ENCODE measurements at places on chromosomes 11 and 22.

DNA sequence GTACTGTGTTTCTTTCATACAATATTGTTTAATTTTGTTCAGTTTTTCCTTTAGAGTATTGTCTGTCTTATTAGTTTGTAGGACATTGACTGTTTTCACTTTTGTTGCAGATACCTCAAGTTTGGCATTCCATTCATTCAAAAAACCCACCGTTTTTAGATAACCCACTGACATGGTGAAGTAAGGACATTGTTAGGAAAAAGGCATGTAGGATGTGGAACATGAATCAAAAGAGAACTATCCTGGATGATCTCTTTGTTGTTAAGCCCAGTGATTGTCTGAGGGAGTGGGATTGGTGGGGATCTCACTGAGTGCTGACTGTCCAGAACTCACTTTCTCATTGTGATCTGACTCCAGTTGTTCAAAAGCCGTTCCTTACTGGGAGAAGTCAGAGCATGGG is 119.3 kb downstream of the TEAD1 start:
- DNase-seq = no peak

DNA sequence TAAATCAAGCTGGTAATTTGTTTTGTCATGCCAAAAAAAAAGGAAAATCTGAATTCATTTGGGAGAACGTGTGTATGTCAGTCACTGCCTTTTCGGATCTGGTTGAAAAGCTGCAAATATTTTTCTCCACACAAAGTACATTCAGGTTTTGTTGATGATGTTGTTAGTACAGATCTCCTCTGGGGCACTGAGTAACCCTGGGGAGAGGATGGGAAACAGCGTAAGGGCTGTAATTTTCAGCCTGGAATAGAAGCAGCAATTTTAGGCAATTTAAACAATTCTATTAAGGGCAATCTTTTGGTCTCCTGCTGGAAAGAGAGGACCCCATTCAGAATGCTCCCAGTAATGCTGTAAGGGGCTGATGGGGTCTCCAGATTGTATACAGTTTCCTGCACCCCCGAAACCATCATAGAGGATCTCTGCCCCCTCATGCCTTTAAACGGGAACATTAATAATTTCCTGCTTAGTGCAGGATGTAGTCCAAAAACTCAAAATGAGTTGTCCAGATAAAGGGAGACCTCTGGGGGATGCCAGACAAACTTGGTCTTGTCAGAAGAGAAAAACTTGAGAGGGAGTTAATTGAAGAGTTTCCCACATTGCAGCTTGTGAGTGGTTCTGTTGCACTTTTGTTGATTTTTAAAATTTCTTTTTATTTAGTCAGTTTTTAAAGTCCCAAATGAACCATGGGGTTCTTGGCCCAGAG is 132.3 kb downstream of the COMMD9 start:
- DNase-seq = no peak

DNA sequence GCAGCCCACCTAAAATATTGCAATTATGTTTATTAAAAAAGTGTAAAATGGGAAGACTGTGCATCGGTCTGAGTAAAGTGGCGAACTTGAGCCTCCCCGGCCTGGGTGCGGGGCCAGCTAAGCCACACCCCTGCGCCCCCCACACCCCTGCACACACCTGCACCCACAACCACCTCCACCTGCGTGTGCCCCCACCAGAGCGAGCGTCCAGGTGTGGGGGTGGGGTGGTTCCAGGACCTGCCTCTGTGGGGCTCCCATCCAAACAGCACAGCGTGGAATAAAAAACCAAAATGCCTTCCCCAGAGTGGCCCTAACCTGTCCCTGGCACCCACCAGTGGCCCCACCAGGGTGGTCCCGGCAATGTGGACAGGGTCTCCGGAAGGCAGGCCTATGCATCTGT is 30.1 kb upstream of the CARS1 start:
- DNase-seq = no peak

- no peak for DNase-seq
Measured at GRCh38 chr11:19276859-19277808, 36.4 kb upstream of the E2F8 start.

- DNase-seq = no peak
Measured at GRCh38 chr22:38491707-38492348, 14.3 kb downstream of the DDX17 start.

GRCh38 chr22:28105413-28105812 is 186.4 kb upstream of the PITPNB start:
- no peak for DNase-seq

- no peak for DNase-seq
Measured at GRCh38 chr11:27754035-27755017, 54.1 kb upstream of the BDNF start.

DNA sequence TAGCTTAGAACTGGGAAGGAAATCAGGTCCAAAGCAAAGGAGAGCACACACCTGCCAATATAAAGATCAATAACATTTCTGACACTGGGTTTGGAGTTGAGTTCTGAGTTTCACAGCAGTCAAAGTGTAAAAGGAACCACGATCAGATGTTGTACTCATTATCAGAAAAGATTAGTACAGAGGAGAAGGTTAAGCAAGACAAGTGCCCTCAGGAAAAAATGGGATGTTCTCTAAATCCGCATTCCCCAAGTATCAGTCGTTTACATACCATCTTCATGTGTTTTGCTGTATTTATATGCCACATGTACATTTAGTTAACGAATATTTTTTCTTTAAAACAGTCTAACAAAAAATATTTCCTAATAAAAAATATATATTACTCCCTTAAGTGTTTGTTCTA is 23.0 kb upstream of the RRAS2 start:
- no peak for DNase-seq

DNA sequence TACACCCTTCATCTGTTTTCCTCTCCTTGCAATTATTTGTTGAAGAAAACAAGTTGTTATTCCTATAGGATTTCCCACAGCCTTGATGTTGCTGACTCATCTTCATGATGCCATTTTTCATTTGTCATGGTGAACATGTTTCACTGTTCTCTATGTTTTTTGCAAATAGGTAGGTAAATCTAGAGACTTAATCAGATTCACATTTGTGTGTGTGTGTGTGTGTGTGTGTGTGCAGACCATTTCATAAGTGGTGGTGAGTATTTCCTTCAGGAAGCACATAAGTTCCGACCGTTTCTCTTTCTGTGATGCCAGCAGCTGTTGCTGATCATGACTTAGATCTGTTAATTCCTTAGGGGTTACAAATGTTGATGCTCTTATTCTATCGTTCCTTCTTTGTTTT is 80.3 kb upstream of the IZUMO1R start:
- DNase-seq = no peak

DNA sequence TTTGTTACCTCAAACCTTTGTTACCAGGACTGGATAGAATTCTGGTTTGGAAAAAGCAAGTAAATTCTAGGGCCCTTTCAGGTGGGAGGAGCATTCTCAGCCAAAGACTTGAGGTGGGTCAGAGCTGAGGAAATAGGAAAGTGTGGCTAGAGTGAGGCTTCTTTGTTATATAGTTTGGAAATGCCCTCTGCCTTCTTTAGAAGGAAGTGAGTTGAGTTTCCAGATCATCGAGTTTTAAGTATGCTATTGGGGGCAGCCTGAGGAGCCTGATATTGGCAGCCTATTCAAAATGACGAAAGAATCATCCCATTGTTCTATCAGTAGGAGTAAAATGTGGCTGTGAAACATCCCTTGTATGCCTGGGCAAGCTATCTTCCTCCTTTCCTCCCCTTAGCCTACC is 134.1 kb downstream of the ARHGAP42 start:
- DNase-seq = no peak

DNA sequence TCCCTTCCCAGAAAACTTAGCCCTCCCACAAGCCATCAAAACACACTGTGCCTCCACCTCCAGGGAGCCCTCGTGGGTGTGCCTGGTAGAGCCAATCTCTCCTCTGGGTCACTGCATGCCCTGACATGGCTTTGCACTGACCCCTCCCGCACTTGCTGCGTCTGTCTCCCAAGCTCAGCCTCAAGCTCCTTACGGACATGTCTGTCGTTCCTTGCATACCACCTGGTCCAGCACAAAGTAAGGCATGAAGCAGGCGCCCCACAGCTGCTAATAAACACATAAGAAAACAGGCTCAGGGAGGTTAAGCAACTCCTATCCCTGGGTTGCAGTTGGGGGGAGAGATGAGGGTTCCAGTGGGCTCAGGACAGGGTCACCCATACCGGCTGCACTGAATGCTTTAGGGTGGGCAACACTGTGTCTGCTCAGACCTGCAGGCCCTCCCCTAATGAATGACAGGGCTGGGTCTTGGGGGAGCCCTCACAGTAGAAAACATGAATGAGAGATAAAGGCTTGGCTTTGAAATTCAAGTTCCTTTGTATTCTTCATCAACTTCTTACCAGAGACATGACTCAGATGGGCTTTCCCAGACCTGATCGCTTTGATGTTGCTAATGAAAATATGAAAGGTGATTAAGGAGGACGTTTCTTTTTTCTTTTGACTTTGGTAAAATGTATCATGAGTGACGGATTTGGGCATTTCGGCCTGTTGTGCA is 38.0 kb downstream of the PHF21B start:
- DNase-seq = no peak

- no peak for DNase-seq
Measured at GRCh38 chr11:58905011-58905720, 34.1 kb upstream of the GLYATL1 start.

GRCh38 chr22:27255580-27255979 is 546.0 kb downstream of the MN1 start:
- no peak for DNase-seq

GRCh38 chr22:38016182-38017151 is 32.1 kb upstream of the SOX10 start:
- no peak for DNase-seq

DNA sequence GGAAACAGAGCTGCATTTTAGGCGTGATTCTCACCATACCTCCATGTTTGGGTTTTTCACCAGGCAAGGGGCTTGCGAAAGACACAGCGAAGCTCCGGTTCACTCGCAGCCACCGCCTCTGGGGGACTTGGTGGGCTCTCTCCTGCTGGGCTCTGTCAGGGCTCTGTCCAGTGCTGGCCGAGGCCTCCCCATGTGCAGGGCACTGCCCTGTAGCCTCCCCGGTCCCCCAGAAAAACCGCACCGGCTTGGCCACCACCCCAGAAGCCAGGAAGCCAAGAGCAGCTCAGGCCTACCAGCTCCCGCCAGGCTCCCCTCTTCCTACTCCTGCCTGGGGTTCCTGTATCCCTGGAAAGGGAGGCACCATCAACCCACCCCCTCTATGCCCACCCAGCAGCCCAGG is 151.5 kb downstream of the CTTN start:
- no peak for DNase-seq

DNA sequence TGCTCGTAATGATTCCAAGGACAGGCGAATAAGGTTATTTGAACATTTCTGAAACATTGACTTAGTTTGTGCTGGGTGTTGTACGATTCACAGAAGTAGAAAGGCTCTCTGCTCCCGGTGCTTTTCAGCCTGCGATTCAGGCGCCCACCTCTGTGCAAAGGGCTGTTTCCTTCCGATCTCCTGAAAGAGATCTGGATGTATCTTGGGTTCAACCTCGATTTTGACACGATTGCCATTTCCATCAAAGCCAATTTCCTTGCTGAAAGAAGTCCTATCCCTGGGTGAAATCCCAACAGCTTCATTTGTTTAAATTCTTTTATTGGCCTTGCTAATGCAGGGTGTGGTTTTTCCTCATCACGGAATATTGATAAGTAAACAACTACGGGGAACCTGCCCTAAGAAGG is 1.1 kb upstream of the ZC3H12C start:
- DNase-seq = no peak

DNA sequence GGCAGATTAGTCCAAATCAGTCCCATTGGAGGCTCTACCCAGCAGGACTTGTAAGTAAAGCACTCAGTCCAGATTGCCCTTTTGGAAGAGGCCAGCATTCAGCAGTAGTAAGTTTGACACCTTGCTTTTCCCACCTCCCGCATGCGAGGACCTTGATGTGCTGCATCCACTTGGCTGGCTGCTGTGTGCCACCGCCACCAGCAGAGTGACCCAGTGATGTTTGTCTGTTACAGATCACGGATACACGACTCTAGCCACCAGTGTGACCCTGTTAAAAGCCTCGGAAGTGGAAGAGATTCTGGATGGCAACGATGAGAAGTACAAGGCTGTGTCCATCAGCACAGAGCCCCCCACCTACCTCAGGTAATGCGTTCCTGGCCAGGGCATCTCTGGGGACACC is 6.6 kb downstream of the SMARCB1 start:
- DNase-seq = no peak

DNA sequence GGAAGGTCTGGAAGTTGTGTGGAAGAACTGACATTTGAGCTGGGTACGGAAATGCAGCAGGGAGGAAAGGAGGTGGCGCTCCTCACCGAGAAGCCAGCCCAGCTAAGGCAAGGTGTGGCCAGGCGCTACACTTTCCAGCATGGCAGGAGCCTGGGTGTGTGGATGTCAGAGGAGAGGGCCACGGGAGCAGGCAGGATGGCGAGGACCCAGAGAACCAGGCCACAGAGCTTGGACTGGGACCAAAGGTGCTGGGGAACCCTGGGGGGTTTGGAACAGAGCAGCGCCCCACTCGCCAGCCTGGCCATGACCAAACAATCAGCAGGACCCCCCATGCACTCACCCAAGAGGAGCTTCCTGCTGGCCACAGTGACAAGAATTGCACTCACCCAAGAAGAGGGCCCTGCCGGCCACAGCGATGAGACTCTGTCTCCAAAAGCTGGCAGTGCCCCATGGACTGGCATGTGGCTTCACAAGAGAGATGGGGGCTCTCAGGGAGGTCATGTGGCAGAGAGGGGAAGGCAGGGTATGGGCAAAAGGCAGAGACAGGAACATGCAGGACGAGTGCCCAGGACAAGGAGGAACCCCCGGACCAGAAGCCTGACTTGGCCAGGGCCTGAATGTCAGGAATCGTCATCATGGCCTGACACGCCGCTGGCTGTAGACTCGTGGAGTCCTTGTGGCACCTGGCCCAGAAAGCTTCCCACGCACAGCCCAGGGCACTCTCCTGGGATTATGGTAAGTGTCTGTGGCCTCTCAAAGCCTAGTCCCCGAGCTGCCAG is 45.4 kb downstream of the IGF2 start:
- no peak for DNase-seq

DNA sequence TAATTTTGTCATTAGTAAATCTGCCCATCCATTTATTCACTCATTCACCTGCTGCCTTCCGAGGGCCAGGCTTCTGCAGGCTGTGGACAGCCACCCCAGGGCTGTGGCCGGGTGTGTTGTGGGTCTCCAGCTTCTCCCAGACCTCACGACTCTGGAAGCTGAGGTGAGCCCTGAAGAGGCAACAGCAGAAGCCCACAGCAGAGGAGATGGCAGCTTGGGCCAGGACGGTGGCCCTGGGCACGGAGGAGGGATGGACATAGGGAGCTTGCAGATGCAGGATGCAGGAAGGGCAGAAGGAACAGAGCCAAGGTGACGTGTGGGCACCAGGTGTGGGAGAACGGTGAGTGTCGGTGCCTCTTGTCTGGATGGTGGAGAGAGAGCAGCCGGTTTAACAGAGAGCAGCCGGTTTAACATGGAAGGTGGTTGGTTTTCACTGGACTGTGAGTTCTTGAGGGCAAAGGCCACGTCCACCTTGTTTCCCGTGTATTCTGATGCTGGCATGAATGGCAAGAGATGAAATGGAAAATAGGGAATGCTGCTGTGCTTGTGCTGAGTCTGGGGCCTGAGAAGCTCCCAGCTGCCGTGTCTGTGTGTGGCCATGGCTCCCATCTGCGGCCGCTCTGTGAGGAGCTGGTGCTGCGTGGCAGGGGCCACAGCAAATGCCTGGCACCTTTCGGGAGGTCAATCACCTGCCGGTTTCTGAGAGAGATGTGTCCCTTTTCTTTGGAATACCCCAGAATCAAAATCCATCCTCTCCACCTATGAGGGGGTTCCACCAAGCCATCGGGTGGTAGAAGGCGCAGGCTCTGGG is 669.9 kb downstream of the BRD1 start:
- no peak for DNase-seq

GRCh38 chr22:19568337-19569275 is 44.4 kb upstream of the CLDN5 start:
- DNase-seq = no peak

Data from NCI-H1048 (cell line).